ENCODE measurements at places on chromosomes 2 and 18.

DNA sequence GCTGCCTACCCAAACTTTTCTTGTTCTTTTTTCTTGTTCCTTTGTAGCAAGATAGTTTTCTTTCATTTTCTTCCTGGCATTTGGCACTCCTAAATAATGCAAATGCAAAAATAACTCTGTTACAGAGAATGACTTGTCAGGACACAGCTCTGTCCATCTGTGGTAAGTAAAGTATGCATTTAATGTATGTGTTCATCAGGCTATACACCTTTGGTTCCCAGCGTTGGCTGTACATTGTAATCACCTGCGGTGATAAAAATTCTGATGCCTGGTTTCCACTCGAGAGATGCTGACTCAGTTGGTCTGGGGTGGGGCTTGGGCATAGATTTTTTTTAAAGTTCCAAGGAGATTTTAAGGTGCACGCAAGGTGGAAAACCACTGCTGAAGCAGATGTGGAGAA is at the start of gene SERPINB13:
Gene SERPINB13, plus strand, starts transcription at position 378 of the 400 bp plus-strand sequence. CDS start 1,325 bp downstream, outside the sequence.
- no peak for DNase-seq

- no peak for DNase-seq
These were observed 36.2 kb upstream of the RHOB start for GRCh38 chr2:20410556-20411277.

DNA sequence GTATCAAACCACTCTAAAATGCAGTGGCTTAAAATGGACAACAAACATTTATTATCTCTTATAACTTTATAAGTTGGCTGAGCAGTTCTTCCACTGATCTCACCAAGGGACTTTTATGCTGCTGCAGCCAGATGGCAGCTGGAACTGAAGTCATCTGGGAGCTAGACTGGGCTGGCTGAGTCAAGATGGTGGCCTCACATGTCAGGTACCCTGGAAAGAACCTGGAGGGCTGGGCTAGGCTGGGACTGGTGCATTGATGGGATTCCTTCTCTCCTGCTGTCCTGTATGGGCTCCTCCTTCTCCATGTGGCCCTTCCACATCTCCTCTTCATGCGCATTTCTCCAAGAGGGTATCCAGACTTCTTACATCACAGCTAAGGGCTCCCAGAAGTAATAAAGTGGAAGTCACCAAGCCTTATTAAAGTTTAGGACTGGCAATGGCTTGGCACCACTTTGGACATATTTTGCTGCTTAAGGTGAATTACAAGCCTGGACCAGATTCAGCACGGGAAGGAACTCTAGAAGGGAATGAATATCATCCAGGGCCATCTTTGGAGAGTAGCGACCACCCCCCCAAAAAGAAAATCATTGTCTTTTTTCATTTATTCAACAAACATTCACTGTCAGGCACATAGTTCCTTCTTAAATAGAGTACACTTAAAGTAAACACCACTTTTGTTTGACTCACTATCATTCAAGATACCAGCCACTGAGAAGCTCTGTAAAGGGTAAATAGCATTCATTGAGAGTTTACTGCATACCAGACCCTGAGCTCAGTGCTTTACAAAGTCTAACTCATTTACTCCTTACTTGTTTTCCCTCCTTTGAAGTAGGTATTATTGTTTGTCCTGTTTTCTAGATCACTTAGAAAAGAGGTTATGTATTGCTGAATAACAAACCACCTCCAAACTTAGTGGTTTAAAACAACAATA is 138.0 kb downstream of the ZFP36L2 start:
- DNase-seq: no peak

DNA sequence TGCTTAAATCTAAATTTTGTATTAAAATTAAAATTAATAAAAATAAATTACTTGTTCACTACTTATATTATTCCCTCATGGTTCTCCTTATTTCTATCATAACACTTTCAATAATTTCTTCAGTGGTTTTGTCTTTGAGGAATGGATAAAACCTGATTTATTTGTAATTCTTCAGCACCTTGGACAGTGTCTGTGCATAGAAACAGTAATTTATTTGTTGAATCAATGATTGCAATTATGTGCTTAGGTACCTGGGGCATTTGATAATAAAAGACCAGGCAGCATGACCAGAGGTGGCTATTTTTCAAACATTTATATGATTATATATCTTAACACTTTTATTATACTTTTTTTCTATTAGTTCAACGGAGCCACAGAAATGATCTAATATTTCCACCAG is 1062.7 kb downstream of the DSC3 start:
- DNase-seq: no peak

GRCh38 chr18:59033974-59034373 is 105.7 kb upstream of the SEC11C start:
- DNase-seq: no peak

DNA sequence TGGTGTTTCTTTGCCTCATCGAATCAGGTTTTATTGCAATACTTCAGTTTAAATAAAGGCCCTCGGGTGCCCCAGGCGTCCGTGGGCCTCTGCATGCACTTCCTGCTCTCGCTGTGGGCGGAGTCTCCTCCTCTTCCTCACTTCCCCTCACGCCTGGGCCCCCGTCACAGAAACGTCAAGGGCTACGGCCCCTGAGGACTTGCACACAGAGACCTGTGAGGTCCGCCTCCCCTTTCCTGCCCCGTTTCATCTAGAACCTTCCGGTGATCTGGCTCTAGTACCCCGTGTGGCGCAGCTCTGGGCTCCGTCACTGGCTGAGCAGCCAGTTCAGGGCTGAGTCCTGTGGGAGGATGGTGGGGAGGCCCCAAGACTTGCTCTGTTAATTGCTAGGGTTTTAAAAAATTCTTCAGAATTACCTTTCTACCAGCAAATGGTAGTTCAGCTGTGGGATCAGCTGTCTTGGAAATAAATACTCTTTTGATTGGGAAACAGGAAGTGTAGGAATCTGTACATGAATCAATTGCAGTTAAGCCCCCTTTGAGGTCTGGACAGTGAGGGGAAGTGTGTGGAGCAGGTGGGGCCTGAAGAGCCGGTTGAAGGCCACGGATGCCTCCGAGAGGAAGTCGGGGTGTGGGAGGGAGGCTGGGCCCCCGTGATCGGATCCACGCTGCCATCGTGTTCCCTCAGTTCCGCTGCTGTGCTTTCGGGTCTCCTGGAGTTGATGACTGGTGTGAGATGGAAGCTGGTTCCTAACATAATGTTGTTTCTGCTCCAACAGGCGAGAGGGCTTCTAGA is 10.2 kb downstream of the NFATC1 start:
- peak; percentile 95 for DNase-seq

DNA sequence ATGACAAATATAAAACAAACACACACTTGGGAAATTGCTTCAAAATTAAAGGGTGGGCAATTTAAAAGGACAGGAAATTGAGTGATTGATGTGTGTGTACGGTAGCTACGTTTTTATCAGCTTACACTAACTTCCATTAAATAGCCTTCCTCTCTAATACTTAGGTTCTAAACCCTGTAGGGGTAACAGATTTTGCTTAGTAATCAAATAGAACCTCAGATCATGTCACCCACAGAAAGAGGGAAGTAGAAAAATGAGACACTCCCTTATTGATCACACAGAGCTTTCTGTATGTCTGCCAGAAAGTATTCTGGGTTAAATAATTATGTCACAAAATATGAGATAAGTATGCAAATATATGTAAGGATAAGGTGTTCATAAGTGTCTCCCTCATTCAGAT is 93.3 kb downstream of the ICA1L start:
- no peak for DNase-seq

GRCh38 chr18:55116863-55117262 is 157.6 kb upstream of the CCDC68 start:
- DNase-seq: no peak

DNA sequence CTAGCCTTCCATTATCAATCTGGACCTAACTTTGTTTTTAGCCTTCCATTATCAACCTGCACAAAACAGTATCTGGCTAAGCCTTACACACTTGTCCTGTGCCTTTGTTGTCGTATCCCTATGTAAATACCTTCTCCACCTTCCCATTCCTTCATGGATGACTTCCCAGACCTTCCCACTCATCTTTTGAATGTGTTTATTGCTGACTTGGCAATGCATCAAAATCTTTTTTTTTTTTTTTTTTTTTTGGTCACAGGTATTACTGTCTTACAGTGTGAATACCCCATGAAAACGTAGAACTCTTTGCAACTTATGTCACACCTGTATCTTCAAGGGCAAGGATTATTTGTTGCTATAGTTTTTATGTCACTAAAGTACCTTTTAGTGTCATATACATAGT is 25.7 kb downstream of the RPE start:
- no peak for DNase-seq

DNA sequence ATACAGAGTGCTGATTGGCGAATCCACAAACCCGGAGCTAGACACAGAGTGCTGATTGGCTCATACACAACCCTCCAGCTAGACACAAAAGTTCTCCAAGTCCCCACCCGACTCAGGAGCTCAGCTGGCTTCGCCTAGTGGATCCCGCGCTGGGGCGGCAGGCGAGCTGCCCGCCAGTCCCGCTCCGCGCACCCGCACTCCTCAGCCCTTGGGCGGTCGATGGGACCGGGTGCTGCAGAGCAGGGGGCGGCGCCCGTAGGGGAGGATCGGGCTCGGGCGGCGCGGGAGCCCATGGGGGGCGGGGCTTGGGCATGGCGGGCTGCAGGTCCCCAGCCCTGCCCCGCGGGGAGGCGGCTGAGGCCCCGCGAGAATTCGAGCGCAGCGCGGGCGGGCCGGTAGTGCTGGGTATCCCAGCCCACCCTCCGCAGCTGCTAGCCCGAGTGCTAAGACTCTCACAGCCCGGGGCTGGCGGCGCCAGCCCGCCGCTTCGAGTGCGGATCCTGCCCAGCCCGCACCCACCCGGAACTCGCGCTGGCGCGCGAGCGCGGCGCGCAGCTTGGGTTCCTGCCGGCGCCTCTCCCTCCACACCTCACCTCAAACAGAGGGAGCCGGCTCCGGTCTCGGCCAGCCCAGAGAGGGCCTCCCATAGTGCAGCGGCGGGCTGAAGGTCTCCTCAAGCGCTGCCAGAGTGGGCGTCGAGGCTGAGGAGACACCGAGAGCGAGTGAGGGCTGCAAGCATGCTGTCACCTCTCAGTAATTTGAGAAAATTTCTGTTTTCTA is 75.5 kb upstream of the ATP5MC3 start:
- DNase-seq: no peak

- DNase-seq: no peak
These were observed 852.1 kb downstream of the CPS1 start for GRCh38 chr2:211408483-211408891.

- DNase-seq: no peak
These were observed 7.1 kb downstream of the KCNE4 start for GRCh38 chr2:223058952-223059716.

- no peak for DNase-seq
These were observed 51.0 kb upstream of the CNGA3 start for GRCh38 chr2:98295275-98295674.

DNA sequence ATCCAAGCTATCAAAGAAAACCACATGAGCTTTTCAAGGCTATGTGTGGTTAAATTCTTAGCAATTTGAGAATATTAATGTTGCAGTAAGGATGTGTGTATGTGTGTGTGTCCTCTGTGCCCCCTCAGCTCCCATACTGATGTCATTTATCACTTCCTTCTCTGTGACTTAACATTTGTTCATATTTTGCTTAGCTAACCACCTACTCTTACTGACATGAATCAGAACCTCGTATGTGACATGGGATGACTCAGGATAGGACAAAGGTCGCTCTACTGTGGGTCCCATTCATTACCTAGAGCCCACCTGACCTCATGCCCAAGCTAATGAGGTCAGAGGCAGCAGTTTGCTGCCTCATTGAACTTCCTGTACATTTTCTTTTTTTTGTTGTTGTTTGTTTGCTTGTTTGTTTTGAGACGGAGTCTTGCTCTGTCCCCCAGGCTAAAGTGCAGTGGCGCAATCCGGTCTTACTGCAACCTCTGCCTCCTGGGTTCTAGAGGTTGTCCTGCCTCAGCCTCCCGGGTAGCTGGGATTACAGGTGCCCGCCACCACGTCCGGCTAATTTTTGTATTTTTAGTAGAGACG is 36.3 kb downstream of the MOGAT1 start:
- DNase-seq: no peak

DNA sequence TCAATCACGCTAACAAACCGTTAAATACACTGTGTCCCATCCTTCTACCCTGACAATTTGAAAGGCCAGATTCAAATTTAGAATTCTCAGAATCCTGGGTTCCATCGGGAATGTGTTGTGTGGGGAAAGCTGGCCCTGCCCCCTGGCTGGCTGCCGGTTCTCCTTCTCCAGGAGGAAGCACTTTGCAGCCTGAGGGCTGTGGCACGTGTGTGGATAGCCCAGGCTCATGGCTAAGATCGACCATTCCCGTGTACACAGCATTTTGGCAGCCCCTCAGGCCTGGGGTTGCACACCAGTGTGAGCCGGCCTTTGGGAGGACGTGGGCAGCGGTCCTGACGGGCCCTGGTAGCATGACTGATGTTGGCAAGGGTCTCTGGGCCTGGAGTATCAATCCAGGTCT is 51.0 kb upstream of the ROCK2 start:
- no peak for DNase-seq

DNA sequence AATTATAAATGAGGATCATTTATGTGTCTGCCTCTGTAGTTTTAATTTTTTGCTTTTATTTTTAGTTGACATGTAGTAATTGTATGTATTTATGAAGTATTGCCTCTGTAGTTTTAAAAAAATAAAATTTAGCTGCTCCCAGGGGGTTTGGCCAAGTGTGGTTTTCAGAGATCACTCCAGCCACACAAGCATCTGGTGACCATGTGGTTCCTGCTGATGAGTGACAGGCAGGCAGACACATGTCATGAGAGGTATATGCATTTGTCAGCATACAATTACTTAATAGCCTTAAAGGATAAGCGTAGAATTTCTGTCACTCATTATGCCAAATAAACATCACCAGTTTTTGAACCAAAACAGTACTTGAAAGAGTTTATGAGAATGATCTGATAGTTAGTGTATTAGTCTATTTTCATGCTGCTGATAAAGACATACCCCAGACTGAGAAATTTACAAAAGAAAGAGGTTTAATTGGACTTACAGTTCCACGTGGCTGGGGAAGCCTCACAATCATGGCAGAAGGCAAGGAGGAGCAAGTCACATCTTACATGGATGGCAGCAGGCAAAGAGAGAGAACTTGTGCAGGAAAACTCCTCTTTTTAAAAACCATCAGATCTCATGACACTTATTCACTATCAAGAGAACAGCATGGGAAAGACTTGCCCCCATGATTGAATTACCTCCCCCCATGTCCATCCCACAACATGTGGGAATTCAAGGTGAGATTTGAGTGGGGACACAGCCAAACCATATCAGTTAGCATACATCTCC is 29.6 kb downstream of the MREG start:
- DNase-seq: no peak

DNA sequence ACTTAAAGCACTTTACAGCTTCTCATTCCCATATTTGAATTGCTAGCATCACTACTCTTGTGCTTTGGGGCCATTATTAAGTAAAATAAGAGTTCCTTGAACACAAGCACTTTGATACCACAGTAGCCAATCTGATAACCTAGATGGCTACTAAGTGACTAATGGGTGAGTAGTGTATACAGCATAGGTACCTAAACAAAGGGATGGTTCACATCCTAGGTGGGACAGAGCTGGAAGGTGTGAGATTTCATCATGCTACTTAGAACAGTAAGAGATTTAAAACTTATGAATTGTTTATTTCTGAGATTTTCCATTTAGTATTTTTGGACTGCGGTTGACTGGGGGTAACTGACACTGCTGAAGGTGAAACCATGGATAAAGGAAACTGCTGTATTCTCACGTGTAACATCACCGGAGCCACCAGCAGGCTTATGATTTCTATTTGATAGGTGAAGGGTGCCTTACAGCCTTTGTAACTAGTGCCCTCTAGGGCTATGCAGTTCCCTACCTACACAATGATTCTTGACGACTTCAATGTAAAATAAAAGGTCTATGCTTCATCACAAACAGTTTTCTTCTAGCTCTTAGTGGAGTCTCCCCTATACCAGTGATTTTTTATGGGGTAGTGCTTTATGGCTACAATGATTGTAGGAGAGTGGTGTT is 22.1 kb upstream of the CRIM1 start:
- DNase-seq: peak; percentile 27
